ENCODE measurements at places on chromosomes 3 and 15.

DNA sequence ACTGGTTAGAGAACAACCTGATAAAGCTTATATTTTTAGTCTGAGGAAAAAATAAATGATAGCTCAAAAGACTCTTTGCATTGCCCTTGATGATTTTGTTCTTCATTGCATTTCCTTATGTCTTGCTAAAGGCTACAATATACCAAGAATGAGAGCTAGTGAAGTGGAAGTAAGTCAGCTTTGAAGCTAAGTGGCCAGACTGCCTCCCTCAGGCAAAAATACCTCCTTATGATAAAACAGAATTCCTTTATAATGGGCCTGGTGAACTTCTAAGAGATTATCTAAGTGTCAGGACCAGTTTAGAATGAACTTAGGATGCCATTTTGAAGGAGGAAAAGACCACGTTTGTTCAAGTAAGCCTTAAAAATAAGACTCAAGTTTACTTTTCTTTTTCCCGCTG, 678.4 kb downstream of the ROBO2 start:
- no peak for DNase-seq

DNA sequence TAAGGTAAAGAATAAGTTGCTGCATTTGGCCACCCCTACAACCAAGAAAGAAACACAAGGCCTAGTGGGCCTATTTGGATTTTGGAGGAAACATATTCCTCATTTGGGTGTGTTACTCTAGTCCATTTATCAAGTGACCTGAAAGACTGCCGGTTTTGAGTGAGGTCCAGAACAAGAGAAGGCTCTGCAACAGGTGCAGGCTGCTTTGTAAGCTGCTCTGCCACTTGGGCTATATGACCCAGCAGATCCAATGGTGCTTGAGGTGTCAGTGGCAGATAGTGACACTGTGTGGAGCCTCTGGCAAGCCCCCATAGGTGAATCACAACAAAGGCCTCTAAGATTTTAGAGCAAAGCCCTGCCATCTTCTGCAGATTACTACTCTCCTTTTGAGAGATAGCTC, 491.3 kb downstream of the TAFA4 start:
- no peak for DNase-seq

- DNase-seq, result no peak
Measured at GRCh38 chr3:156728267-156728985, 54.0 kb downstream of the TIPARP start.

GRCh38 chr15:52102463-52102862, 10.1 kb downstream of the BCL2L10 start:
- no peak for DNase-seq

DNA sequence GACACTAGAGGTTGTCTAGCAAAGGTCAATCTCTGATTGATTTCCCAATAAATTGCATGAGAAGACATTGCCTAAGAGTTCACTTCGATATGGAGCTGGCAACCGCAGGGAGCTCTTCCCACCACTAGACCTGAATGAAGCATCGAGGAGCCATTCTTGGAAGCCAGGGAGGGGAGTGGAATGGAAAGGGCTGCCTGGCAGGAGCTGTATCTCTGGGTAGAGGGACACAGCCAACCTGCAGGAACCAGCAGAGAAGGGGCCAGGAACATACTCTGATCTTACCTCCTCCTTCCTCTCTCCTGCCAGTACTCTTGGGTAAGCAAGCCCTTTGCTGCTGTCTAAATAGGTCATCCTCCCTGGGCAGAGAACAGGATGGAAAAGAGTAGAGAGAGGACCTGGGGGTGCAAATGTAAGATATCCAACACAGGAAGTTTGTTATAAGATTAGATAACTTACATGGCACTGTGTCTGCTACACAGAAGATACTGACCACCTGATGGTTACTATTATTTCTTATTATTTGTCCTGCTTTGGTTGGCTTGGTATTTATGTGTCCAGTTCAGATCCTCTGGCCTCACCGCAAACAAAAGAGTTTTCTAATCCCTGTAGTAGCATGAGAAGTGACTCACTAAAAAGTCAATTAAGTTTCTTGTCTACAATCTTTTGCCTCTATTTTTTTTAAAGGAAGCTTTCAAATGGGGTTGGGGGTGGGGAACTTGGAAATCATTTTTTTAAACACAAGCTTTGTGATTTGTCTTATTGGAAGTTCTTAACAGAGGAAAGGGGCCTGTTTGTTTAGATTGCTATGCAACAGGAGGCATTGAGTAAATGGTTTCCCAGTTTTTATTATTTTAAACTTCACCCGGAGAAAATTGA, 156.7 kb upstream of the TSC22D2 start:
- no peak for DNase-seq

All from T-helper 9 cell (primary cell).